Stimulated activated CD4-positive, alpha-beta T cell treated with anti-CD3 and anti-CD28 coated beads, Interleukin-1b, Interleukin-23, amount 100 ng/mL, for 1 hour (primary cell): ENCODE measurements at places on chromosomes 6 and 20.

DNA sequence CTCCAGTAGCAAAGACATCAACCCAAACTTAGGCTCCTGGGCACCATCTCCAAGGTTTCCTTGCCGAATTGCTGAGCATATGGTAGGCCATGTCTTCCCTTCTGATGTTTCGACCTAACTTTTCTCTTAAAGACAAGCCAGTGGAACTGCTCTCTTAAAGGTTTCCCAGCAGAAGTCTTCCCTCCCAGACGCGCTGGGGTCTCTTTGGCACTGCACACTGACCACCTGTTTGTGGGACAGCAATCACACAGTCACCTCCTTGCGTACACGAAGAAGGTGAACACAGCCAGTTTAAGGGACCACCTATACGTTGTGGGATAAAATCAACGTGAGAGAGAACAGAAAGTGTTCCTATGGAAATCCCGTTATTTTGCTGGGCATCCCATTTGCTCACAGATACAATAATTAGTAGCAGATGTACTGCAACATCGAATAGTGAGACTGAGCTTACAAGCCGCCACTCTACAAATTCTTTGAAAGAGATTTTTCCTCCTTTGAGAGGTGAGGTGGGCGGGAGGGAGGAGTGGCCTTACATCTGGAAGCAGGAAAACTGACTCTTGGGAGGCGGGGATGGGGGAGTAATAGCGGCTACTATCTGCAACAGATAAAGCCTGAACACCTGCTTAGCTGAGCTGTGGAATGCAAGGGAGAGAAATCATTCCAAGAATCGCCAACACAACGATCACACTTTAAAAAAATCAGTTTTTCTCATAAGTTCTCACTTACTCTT is 9.9 kb downstream of the GRIK2 start:
- DNase-seq, result no peak

- DNase-seq, result no peak
Measured at GRCh38 chr20:20812136-20812535, 99.7 kb upstream of the RALGAPA2 start.

GRCh38 chr6:70537266-70537665 is 29.5 kb upstream of the SDHAF4 start:
- DNase-seq, result no peak

DNA sequence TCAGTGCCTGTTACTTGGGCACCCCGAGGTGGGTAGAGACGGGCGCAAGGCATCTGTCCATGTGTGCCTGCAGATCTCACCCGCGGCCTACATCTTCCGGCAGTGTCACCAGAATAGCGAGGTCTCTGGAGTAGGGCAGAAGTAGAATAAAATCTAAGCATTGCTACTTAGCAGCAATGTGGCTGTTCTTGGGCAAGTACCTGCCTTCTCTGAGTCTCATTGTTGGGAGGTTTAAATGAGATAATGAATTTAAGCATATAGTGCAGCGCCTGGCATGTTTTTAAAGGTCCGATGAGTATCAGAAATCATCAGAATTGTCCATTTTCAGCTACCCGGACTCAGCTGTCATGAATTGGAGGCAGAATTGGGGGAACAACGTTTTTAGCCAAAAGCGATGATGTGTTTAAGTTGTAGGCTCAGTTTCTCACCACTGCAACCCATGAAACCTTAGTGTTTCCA is 800 bp downstream of the ABCC10 start:
- DNase-seq, result no peak

GRCh38 chr6:13113981-13114593 is 214.2 kb downstream of the TBC1D7 start:
- DNase-seq, result no peak
